ENCODE measurements at places on chromosomes 7 and 10. TPM values are rescaled to one million over a fixed set of nuclear protein-coding genes. Genes with fewer than 3 reads are reported as not detected.

COMMD3 gene
- 30.7 TPM for total RNA-seq

CTNNA3 gene
- not detected for total RNA-seq

SYT15 gene
- total RNA-seq = not detected

OPALIN gene
- not detected for total RNA-seq

KIN gene
- total RNA-seq = 6.2 TPM

PALD1 gene
- total RNA-seq = 0.21 TPM

PRSS58 gene
- total RNA-seq = not detected

CPXM2 gene
- 0.48 TPM for total RNA-seq
